Stimulated activated CD8-positive, alpha-beta memory T cell treated with anti-CD3 and anti-CD28 coated beads, Interleukin-15, amount 100 ng/mL, for 1 hour (primary cell): ENCODE measurements at places on chromosomes 5 and 9.

- DNase-seq: no peak
These were observed 3.0 kb upstream of the CCNG1 start for GRCh38 chr5:163434401-163434866.

DNA sequence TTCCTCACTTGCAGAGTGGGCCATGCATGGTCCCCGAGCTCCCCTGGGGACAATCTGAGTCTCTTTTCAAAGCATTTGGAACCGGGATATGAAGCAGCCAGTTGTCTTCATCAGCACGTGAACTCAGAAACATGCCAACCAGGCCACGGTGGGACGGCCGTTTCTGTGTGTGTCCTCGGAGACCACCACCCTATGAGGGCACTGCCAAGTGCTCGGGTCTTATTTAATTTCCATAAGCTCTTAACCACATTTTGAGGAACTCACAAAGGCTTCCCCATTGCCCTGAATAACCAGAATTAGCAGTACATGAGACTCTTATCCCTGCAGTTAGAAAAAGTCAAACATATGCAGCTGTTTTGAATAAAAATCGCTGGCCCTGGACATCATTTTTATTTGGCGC is 60.1 kb downstream of the OTULIN start:
- no peak for DNase-seq

DNA sequence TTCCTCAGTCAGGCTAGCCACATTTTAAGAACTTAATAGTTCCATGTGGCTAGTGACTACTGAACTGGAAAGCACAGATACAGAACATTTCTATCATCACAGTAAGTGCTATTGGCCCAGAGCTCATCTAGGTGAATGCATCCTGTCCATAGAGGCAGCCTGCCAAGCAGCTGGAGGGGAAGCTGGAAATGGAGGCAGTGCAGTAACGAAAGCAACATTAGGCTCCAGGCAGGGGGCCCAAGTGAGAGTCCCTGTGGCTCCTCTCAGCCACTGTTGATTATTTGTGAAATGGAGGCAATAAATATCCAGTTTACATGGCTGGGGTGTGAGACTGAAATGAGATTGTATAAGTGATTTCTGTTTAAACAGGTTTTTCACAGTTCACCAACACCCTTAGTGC is 227.2 kb upstream of the KLF9 start:
- no peak for DNase-seq

DNA sequence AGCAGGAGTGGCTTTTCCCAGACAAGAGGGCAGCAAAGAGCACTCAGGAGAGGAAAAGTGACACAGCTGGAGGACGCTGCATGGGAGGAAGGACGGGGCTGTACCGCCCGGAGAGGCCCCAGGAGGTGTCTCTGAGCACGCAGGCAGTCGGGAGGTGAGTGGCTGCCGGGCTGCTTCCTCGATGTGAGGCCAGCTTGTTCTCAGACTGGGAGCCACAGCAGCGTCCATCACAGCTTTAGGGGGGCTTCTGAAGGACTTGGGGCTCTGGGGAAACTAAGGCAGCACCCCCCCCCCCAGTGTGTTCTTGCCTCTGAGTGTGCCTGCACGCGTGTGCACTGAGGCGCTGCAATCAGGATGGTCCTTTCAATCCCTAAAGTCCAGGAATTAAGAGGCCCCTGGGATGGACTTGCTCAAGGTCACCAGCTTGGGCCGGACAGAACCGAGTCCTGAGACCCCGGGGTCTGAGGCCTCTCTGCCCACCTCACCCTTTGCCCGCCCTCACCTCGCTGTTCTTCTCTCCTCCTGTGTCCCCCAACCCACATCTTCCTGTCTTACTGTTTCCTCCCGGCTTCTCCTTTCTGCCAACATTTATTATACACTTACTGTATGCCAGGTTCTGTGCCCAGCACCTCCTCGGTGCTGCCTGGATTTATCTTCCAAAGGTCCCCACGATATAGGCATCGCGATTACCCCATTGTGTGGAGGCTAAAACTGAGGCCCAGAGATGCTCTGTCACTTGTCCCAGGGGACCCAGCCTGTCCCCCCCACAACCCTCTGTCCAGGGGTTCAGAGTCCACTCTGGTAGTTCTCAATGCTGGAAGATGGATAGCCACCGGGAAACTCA is 32.9 kb downstream of the FAM163B start:
- no peak for DNase-seq

GRCh38 chr9:136470792-136471469 is 11.9 kb downstream of the SEC16A start:
- no peak for DNase-seq

DNA sequence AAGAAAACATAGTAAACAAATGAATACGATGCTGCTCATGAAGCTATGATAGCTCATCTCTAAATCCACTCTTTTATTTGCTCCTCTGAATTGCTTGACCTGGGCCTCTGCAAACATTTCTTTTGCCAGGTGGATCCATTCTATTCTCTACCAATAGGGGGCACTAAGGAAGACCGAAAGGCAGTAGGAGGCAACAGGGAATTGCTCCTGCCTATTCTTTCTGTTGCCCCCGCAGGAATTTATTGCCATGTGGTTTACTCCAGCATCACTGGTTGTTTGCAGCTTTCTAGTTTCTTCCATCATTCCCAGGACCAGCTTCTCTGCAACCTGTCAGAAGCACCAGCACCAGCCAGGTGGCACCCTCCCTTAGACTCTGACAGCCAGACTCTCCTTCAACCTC is 5.3 kb downstream of the GAPT start:
- DNase-seq: no peak

DNA sequence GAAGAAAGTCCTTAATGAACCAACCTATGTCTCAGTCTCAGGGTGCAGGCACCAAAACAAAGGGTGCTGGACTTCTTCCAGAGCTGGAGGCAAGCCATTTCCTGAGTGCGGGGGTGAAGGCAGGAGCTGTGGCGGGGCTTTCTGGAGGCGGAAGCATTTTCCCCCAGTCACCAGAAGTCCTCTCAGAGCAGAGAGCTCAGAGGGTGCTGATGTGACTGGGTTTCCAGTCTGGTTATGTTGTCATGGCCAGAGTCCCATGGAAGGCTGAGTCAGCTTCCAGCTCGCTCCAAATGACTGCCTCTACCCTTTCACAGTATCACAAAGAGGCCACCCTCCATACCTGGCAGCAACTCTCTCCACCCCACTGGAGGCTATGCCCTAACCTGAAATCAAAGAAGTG is 86.0 kb downstream of the TRPC7 start:
- DNase-seq: no peak

DNA sequence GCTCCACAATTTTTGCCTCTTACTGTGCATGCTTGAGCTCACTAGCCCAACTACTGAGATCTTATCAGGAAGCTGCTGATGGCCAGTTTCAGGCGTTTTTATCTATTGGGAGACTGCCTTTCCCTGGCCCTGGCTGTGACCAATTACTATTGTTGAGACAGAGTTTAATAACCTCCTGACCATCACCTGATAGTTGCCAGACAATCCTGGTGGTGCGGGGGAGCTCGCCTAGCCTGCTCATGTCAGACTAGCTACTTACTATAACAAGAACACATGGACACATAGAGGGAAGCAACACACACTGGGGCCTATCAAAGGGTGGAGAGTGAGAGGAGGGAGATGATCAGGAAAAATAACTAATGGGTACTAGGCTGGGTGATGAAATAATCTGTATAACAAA is 13.0 kb upstream of the OXCT1 start:
- no peak for DNase-seq

- DNase-seq: no peak
These were observed 4.2 kb upstream of the NR5A1 start for GRCh38 chr9:124511426-124511840.

- DNase-seq: no peak
These were observed 206.6 kb upstream of the RFX3 start for GRCh38 chr9:3732077-3733038.

DNA sequence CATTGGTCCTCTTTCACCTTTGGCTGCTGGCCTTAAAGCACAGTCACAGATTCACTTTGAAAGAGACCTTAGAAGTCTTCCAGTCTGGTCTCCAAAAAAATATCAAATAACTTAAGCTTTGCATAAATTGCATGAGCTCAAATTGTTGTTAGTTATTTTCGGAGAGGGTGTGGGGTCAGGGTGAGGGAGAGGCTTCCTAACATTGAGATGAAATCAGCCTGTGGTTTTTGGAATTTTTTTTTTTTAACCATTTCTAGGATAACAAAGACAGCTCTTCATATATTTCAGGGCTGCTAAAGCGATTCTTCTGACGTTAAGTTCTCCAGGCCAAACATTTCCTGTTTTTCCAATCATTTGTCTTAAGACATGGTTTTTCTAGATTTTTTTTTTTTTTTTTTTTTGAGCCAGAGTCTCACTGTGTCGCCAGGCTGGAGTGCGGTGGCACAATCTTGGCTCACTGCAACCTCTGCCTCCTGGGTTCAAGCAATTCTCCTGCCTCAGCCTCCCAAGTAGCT is 4.5 kb downstream of the OCLN start:
- DNase-seq: no peak

- DNase-seq: no peak
These were observed 981.1 kb downstream of the DTWD2 start for GRCh38 chr5:118007262-118007661.

- no peak for DNase-seq
These were observed 106.2 kb downstream of the CMYA5 start for GRCh38 chr5:79795764-79796398.

- DNase-seq: no peak
These were observed 574.5 kb upstream of the ARRDC3 start for GRCh38 chr5:91957666-91958065.

GRCh38 chr9:127199001-127199791 is 65.4 kb upstream of the GARNL3 start:
- DNase-seq: peak; percentile 74

DNA sequence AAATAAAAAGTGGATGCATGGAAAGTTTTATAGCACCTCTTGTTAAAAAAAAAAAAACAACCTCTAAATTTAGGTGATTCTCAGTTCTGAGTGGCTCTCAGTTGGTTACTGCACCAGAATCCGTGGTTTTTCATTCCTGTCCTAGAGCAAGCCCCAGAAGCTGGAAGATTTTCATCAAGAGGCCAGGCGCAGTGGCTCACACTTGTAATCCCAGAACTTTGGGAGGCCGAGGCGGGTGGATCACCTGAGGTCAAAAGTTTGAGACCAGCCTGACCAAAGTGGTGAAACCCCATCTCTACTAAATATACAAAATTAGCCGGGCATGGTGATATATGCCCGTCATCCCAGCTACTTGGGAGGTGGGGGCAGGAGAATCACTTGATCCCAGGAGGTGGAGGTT is 27.2 kb upstream of the SLC9A3 start:
- no peak for DNase-seq

DNA sequence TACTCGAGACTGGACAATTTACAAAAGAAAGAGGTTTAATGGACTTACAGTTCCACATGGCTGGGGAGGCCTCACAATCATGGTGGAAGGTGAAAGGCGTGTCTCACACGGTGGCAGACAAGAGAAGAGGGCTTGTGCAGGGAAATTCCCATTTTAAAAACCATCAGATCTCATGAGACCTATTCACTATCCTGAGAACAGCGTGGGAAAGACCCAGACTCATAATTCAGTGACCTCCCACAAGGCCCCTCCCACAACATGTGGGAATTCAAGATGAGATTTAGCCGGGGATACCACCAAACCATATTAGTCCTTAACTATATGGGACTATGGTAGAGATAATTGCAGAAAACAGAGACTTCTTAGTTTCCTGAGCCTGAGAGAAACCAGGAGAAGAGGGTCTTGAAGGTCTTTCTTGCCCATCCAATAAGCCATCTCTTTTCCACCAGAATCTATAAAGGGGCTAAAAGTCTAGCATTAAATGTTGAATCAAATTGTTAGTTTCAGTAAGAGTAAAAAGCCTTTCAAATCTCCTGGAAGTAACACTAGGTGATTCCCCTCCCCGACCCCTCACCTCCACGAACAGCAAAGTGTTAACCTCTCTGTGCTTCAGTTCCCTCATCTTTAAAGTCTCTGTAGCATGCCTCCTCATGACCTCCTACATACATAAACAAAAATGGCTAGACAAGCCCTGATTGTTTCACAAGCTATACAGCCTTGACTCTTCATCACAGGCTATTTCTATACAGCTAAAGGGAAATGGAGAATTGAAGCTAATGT is 259.1 kb downstream of the TMEM167A start:
- DNase-seq: no peak

GRCh38 chr5:163867324-163867723 is 361.9 kb downstream of the MAT2B start:
- DNase-seq: no peak

DNA sequence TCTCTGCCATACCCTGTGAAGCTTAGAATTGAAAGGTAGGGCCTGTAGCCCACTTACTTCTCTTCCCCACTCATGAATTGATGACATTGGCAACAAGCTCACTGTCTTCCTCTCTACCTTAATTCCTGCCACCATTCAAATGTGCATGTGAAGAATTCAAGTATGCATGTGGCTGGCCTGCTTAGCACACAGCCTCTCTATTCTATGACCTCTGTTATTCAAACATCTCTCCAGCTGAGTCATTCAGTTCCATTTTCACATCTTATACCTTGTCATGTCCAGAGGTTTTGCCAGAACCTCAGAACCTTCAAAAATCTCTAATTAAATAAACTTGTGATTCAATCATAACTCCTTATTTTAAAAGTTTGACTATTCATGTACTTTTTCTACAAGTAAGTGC is 114.7 kb upstream of the MAN2A1 start:
- no peak for DNase-seq

GRCh38 chr5:219991-220390 is 1.9 kb downstream of the SDHA start:
- DNase-seq: no peak

DNA sequence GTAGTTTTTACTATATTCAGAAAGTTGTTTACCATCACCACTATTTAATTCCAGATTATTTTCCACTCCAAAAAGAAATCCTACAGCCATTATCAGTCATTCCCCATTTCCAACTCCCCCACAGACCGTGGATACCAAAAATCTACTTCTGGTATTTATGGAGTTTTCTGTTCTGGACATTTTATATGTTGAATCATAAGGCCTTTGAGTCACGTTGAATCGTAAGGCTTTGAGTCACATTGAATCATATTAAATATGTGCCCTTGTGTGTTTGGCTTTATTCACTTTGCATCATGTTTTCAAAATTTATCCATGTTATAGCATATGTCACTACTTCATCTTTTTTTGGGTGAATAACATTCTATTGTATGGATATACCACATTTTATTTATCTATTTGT is 454.1 kb upstream of the NUDT12 start:
- DNase-seq: no peak

GRCh38 chr5:181217803-181218062 is 5.3 kb upstream of the TRIM41 start:
- DNase-seq: no peak

DNA sequence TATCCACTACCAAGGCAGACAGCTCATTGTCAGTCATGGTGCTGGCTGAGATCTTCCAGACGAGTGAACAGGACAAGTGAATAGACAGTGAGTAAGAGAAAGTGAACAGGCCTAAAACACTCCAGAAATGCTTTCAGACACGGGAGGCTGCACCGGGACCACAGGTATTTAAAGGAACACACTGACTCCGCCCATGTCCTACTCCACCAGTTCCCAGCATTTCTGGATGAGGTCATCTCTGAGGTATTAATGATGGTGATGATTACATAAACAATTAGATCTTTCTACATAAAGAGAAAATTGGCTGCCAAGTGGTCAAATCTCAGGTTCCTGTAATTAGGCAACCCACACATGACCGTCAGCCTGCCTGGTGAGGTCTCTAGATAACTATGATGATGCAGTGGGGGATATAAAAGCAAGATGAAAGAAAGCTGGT is at the start of gene ACTBL2:
Gene ACTBL2, minus strand, starts transcription at position 141 of the 436 bp plus-strand sequence. Its CDS starts 104 bp downstream, at position 37.
- DNase-seq: no peak

- DNase-seq: no peak
These were observed 368.0 kb upstream of the SEMA6A start for GRCh38 chr5:116942622-116943021.
